IPS DF 6.9 (cell line): ENCODE measurements at places on chromosomes 3 and 15.

- H3K27ac ChIP-seq = no peak overlapping the region
- no peaks in the 10 kb centered on the region for H3K27me3 ChIP-seq
- peak; percentile 80 for DNase-seq
- H3K4me1 ChIP-seq = 0 out of 2 replicates have a peak, but pooled peaks cover 4% of the 10 kb centered on the region
- peak overlapping the region; percentile 61 for H3K4me3 ChIP-seq
These were observed 29.2 kb downstream of the AP3B2 start for GRCh38 chr15:82680200-82681102.

GRCh38 chr15:73317651-73318462, 50.9 kb downstream of the HCN4 start:
- no peak for DNase-seq
- H3K27me3 ChIP-seq = no peaks in the 10 kb centered on the region
- no peaks in the 10 kb centered on the region for H3K36me3 ChIP-seq
- H3K4me3 ChIP-seq = no peak overlapping the region
- H3K27ac ChIP-seq = no peak overlapping the region

GRCh38 chr3:151976211-151977050, 103.0 kb downstream of the SUCNR1 start:
- H3K4me1 ChIP-seq = no peaks in the 10 kb centered on the region
- H3K27ac ChIP-seq = no peak overlapping the region
- no peaks in the 10 kb centered on the region for H3K27me3 ChIP-seq
- no peaks in the 10 kb centered on the region for H3K36me3 ChIP-seq

GRCh38 chr15:52111517-52112202, 915 bp downstream of the BCL2L10 start:
- H3K4me3 ChIP-seq = peak overlapping the region; percentile 14; the same call in 1 of the 2 replicates
- H3K27ac ChIP-seq = no peak overlapping the region

GRCh38 chr3:48023377-48023776, 7.2 kb upstream of the MAP4 start:
- H3K36me3 ChIP-seq = no peaks in the 10 kb centered on the region
- no peaks in the 10 kb centered on the region; the same call in 1 of the 2 replicates for H3K27me3 ChIP-seq
- 0 out of 2 replicates have a peak, but pooled peaks cover 2% of the 10 kb centered on the region for H3K4me1 ChIP-seq
- H3K27ac ChIP-seq = no peak overlapping the region

- no peak for DNase-seq
- no peak overlapping the region for H3K27ac ChIP-seq
- no peaks in the 10 kb centered on the region for H3K27me3 ChIP-seq
- no peak overlapping the region for H3K4me3 ChIP-seq
- H3K4me1 ChIP-seq = peaks cover 3% of the 10 kb centered on the region; the same call in 1 of the 2 replicates
These were observed 126.7 kb upstream of the IQSEC1 start for GRCh38 chr3:13199899-13200451.

- peak; percentile 79 for DNase-seq
- no peak overlapping the region for H3K4me3 ChIP-seq
- H3K4me1 ChIP-seq = 0 out of 2 replicates have a peak, but pooled peaks cover 2% of the 10 kb centered on the region
- H3K27ac ChIP-seq = no peak overlapping the region
- no peaks in the 10 kb centered on the region for H3K27me3 ChIP-seq
These were observed 13.1 kb upstream of the BLOC1S6 start for GRCh38 chr15:45573961-45574629.

DNA sequence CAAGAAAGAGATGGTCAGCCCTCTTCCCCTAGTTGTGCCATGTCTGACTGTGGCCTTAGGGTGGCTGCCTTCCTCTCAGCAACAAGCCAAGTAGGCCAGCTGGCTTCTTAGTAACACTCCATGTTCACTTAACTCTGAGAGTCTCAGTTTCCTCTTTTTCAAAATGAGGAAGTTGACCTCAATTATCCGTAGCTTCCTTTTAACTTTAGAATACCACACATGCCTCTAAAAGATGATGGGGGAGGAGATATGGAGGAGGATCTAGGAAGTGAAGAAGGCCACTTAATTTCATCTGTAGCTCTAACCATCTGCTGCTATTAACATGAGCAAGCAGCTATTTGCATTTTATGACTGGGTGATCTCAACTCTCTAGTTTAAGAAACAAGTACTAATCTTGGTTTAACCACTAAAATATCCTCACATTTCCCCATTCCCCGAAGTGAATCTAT, 32.9 kb downstream of the CD200R1L start:
- no peak overlapping the region for H3K4me3 ChIP-seq
- no peaks in the 10 kb centered on the region for H3K36me3 ChIP-seq
- DNase-seq = no peak
- H3K27ac ChIP-seq = no peak overlapping the region
- H3K4me1 ChIP-seq = no peaks in the 10 kb centered on the region

- H3K27me3 ChIP-seq = peaks cover 2% of the 10 kb centered on the region; the same call in 1 of the 2 replicates
- H3K27ac ChIP-seq = no peak overlapping the region
- H3K36me3 ChIP-seq = no peaks in the 10 kb centered on the region
These were observed 33.5 kb downstream of the ZBTB38 start for GRCh38 chr3:141401573-141402475.

DNA sequence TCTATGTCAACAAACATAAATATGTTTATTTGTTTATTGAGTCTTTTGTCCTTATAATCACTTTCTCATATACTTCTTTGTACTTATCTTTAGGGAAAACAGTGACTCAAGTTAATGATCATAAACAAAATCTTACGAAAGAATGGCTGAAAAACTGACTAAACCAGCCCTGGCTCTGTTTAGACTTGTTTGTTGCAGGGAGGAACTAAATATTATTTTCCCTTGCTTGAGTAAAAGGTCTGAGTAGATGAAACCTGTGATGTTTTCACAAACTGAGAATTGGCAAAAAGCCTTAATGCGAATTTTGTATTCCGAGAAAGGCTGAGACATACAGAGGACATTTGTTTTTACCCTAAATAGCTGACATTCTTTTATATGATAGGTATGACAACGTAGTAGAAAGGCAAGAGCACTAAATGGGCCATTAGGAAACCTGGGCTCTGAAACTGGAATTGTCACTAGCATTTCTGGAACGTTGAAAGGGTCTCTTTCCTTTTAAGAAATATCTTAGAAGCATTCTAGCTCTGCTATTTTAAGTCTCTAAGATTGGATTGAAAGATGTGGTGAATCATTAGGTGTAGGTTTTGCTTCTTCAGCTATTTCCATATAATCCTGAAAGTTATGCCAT, 18.2 kb upstream of the CLDN16 start:
- H3K4me1 ChIP-seq = no peaks in the 10 kb centered on the region
- H3K36me3 ChIP-seq = no peaks in the 10 kb centered on the region
- DNase-seq = no peak
- no peak overlapping the region for H3K4me3 ChIP-seq
- H3K27me3 ChIP-seq = no peaks in the 10 kb centered on the region

- H3K4me3 ChIP-seq = no peak overlapping the region
- DNase-seq = no peak
- H3K27ac ChIP-seq = no peak overlapping the region
- 0 out of 2 replicates have a peak, but pooled peaks cover 1% of the 10 kb centered on the region for H3K4me1 ChIP-seq
These were observed 22.3 kb downstream of the GRIP2 start for GRCh38 chr3:14517601-14518431.

- no peaks in the 10 kb centered on the region for H3K4me1 ChIP-seq
- no peak for DNase-seq
- H3K4me3 ChIP-seq = no peak overlapping the region
These were observed 40.3 kb downstream of the RGMA start for GRCh38 chr15:93048759-93049161.

DNA sequence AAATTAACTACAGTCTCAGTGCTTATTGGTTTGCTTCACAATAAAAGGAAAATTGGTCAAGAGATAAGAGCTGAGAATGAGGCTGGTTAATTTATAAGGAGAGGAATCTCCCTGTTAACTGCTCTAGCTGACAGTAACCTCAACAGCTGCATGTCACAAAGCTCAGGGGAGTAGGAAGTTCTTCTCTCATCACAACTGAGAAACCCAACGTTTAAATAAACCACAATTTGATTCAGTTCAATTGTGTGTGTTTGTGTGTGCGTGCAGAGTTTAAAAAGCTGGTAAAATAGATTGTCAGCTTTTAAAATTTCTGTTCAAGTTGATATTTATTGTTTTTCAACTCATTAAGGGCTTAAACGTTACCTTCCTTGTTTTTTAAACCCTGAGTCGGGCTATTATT, 3.5 kb upstream of the TGFBR2 start:
- H3K36me3 ChIP-seq = no peaks in the 10 kb centered on the region
- no peak for DNase-seq
- H3K27ac ChIP-seq = no peak overlapping the region
- no peaks in the 10 kb centered on the region for H3K27me3 ChIP-seq
- H3K4me1 ChIP-seq = peaks cover 1% of the 10 kb centered on the region; the same call in 1 of the 2 replicates
- no peak overlapping the region for H3K4me3 ChIP-seq

DNA sequence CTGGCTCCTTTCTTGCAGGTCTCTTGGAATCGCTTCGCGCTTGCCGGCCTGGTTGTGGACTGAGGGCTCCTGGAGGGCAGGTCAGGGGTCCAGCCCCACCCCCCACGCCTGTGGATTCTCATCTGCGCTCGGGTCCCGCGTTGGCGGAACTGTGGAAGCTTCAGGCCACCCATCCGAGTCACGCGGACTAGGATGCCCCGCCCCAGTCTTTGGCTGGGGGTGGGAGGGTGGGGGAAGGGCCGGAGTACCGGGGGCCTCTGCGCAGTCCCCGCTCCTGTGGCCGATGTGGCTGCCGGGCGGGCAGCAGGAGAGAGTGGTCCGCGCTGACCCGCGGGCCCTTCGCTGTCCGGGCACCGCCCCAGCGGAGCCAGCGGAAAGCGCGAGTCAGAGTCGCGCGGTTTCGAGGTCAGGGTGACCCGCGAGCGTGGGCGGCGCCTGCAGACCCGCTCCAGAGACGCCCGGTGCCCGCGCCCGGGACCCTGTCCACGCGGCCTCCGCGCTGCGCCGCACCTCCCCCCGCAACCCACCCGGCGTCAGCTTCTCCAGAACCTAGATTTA, 114.2 kb downstream of the KLF13 start:
- no peaks in the 10 kb centered on the region for H3K36me3 ChIP-seq
- no peaks in the 10 kb centered on the region for H3K4me1 ChIP-seq
- H3K27me3 ChIP-seq = no peaks in the 10 kb centered on the region
- H3K27ac ChIP-seq = no peak overlapping the region

GRCh38 chr3:177338697-177339219, 141.5 kb upstream of the TBL1XR1 start:
- peaks cover 11% of the 10 kb centered on the region for H3K27me3 ChIP-seq
- H3K4me1 ChIP-seq = no peaks in the 10 kb centered on the region
- H3K27ac ChIP-seq = no peak overlapping the region
- no peak overlapping the region for H3K4me3 ChIP-seq
- no peak for DNase-seq
- H3K36me3 ChIP-seq = no peaks in the 10 kb centered on the region

- H3K27me3 ChIP-seq = no peaks in the 10 kb centered on the region; the same call in 1 of the 2 replicates
- no peaks in the 10 kb centered on the region for H3K36me3 ChIP-seq
- H3K4me3 ChIP-seq = no peak overlapping the region
- no peak for DNase-seq
- no peak overlapping the region for H3K27ac ChIP-seq
These were observed 5.9 kb upstream of the PPP1R2 start for GRCh38 chr3:195548987-195549386.

GRCh38 chr15:61639491-61639890, 410.4 kb upstream of the RORA start:
- H3K4me1 ChIP-seq = 0 out of 2 replicates have a peak, but pooled peaks cover 2% of the 10 kb centered on the region
- no peak overlapping the region for H3K27ac ChIP-seq
- no peak overlapping the region for H3K4me3 ChIP-seq
- no peaks in the 10 kb centered on the region for H3K36me3 ChIP-seq

- no peak for DNase-seq
- no peaks in the 10 kb centered on the region for H3K4me1 ChIP-seq
- H3K4me3 ChIP-seq = no peak overlapping the region
- no peaks in the 10 kb centered on the region for H3K36me3 ChIP-seq
- H3K27me3 ChIP-seq = no peaks in the 10 kb centered on the region
These were observed 186.8 kb downstream of the THSD4 start for GRCh38 chr15:71301958-71302621.

DNA sequence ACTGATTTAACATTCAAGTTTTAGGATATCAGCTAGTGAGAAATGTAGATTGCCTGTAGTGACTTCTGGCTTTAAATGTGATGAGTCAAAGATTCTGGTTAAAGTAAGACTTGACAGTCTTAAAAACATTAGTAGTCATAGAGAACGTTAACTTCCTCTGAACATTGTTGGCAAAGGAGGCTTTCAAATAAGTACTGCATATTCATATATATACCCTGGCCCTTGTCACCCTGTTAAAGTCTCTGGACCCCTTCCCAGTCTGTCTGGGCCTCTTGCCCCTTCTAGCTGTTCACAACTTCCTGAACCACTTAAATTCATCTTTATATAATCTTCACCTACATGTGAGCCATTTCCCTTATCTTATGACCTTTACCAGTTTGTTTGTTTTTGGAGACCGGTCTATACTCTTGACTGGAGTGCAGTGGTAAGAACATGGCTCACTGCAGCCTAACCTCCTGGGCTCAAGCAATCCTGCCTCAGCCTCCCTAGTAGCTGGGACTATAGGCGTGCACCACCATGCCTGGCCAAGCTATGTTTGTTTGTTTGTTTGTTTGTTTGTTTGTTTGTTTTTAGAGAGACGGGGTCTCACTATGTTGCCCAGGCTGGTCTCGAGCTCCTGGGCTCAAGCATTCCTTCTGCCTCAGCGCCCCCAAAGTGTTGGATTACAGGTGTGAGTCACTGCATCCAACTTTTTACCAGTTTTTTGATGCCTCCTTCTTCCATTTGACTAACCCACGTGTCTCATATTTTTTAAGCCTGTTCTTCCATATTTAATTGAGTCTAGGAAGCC, 64.4 kb upstream of the CRTC3 start:
- H3K36me3 ChIP-seq = peaks cover 6% of the 10 kb centered on the region; the same call in 1 of the 2 replicates
- H3K27me3 ChIP-seq = no peaks in the 10 kb centered on the region
- H3K4me1 ChIP-seq = no peaks in the 10 kb centered on the region
